ENCODE measurements at places on chromosomes 3 and 15.

DNA sequence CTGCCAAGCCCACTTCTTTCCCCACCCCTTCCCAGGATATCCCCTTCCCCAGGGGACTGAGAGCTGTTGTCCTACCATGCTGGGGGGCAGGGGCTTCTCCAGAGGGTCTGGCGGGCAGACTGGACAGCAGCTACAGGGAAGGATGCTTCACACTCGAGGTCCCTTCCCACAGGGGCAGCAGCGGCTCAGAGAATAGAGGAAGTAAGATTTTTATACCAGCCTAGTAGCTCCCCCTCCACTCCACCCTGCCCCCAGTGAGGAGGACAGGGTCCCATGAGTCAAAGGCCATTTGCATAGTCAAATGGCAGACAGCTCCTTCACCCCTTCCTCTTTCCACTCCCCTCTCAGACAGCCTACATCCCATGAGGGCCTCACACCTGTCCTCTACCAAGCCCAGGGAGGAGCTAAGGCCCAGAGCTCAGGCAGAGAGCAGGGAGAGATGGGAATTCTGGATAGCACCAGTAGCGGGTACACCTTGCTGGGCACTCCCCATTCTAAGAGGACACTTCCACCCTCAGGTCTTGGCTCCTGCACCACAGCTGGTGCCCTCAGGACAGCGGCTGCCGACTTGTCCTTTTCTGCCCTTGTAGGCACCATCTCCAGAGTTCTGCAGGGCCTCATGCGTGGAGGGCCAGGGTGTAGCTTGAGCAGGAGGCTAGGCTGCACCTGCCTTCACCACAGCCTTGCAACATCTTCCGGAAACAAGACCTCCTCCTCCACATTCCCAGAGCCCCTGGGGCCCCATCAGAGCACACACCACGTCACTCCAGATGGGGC is at the start of gene TLR9:
TLR9 (minus strand) TSS at position 194 of the 777 bp plus-strand sequence; CDS start at position 78, 116 bp downstream.
- peak; percentile 52 for DNase-seq

GRCh38 chr3:127851899-127852298 is 29.6 kb upstream of the MGLL start:
- no peak for DNase-seq

- DNase-seq, result no peak
Observed at GRCh38 chr3:18660059-18660458, 234.9 kb upstream of the SATB1 start.

GRCh38 chr15:81432179-81432578 is 58.2 kb upstream of the TMC3 start:
- no peak for DNase-seq

GRCh38 chr3:124837065-124837464 is 50.1 kb downstream of the ITGB5 start:
- no peak for DNase-seq

DNA sequence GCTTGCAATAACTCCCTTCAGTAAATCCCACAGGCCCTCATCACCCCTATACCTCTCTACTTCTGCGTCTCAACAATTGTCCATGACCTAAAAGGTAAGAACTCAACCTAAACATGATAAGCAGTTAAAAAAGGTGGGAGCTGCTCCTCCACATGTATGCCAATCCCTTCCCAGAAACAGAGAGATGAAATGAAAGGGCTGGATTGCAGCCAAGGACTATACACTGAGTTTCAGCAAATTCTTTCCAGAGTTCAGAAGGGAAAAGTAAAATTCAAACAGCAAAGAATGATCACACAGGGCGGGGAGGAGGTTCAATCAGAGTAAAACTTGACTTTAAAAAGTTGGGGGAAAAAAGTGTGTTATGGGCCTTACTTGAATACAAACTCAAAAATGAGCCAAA is 27.5 kb downstream of the PLOD2 start:
- no peak for DNase-seq

GRCh38 chr3:14403619-14404155 is 1.3 kb downstream of the SLC6A6 start:
- DNase-seq, result no peak

GRCh38 chr15:75107908-75108838 is 84.8 kb downstream of the PPCDC start:
- DNase-seq, result peak; percentile 74

DNA sequence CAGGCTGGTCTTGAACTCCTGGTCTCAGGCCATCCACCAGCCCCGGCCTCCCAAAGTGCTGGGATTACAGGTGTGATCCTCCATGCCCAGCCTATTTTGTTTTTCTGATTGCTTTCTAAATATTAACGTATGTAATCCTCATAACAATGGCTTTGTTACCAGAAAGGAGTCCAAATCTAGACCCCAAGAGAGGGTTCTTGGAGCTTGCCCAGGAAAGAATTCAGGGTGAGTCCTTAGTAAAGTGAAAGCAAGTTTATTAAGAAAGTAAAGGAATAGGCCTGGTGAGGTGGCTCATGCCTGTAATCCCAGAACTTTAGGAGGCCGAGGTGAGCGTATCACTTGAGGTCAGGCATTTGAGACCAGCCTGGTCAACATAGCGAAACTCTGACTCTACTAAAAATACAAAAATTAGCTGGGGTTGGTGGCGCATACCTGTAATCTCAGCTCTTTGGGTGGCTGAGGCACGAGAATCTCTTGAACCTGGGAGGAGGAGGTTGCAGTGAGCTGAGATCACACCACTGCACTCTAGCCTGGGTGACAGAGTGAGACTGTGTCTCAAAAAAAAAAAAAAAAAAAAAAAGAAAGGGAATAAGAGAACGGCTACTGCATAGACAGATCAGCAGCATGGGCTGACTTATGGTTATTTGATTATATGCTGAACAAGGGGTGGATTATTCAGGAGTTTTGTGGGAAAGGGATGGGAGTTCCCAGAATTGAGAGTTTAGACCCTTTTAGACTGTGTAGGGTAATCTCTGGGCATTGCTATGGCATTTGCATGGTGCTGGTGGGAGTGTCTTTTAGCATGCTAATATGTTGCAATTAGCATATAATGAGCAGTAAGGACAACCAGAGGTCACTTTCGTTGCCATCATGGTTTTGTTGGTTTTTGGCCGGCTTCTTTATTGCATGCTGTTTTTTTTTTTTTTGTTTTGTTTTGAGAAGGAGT is 36.1 kb downstream of the TYRO3 start:
- DNase-seq, result no peak

DNA sequence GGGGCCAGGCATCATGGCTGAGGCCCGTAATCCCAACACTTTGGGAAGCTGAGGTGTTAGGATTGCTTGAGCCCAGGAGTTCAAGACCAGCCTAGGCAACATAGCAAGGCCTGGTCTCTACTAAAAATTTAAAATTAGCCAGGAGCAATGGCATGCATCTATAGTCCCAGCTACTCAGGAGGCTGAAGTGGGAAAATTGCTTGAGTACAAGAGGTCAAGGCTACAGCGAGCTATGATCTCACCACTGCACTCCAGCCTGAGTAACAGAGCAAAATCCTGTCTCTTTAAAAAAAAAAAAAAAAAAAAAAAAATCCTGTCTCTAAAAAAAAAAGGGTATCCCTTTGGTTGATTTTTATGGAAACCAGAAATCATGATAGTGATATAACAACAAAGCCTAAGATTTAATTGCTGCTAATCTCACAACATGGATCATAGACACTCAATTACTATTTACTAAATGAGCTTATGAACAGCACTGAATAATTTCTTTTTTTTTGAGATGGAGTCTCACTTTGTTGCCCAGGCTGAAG is 12.1 kb downstream of the PCLAF start:
- DNase-seq, result no peak

- DNase-seq, result no peak
Observed at GRCh38 chr15:35062738-35063099, 22.4 kb downstream of the NANOGP8 start.

DNA sequence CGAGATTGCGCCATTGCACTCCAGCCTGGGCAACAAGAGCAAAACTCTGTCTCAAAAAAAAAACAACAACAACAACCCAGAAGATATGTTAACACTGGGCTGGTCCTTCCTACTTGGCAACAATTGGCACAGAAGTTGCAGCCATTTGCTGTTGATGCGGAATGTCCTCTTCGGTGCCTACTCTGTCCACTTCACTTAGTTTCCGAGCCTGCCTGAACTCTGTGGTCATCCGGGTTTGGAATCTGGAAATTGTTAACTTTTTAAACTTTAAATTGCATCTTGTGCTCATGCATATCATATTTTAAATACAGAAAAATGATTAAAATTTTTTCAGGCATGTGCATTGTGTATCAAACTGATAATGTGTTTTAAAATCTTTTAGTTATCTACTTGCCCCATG is 81.5 kb downstream of the FNDC3B start:
- DNase-seq, result no peak

- no peak for DNase-seq
Observed at GRCh38 chr3:168988853-168989252, 674.7 kb downstream of the MECOM start.

GRCh38 chr3:58003093-58003492 is 5.1 kb upstream of the FLNB start:
- no peak for DNase-seq

DNA sequence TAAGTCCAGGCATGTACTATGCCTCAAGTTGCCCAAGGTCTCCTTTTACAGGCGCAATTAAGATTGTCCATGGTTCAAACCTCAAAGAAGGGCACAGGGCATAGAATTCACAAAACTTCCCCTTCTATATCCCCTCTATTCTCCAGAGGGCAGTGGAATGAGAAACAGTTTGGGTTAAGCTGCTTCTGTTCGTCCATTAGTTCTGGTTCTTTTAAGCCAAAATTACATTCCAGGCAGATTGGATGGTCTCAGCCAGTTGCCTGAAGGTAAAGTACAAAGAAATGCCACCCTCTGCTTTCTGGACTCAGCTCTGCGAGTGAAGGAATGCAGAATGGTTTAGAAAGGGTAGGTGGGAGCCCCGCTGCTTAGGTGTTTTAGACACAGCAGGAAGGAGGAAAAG is 200.7 kb downstream of the GREM1 start:
- no peak for DNase-seq

DNA sequence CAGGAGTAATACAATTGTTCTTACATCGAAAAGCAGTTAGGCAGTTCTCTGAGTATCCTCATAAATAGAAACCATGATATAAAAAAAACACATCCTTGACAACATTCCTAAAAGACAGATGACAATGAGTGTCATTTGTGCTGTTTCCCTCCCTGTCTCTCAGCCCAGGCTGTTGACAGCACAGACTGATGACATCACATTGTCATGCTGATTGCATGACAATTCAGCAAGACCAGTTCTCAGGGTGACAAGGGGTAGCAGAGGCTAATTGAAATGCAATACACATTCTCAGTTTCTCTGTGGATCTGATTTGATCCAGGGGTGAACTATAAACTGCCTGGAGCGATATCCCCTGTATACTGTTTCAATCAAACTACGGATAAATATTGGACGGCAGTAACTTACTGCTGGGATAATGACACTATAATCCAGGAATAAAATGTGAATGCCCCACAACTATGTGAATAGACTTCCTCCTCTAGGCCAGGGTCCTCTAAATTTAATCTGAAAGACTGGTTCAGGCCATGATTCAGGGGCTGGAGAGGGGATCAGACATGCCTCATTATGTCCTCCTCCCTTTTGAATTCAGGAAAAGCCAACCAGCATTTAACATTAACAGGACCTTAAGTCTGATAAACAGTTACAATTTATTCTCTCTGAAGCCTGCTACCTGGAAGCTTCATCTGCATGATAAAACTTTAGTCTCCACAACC is 16.7 kb upstream of the EIF1B start:
- DNase-seq, result no peak

DNA sequence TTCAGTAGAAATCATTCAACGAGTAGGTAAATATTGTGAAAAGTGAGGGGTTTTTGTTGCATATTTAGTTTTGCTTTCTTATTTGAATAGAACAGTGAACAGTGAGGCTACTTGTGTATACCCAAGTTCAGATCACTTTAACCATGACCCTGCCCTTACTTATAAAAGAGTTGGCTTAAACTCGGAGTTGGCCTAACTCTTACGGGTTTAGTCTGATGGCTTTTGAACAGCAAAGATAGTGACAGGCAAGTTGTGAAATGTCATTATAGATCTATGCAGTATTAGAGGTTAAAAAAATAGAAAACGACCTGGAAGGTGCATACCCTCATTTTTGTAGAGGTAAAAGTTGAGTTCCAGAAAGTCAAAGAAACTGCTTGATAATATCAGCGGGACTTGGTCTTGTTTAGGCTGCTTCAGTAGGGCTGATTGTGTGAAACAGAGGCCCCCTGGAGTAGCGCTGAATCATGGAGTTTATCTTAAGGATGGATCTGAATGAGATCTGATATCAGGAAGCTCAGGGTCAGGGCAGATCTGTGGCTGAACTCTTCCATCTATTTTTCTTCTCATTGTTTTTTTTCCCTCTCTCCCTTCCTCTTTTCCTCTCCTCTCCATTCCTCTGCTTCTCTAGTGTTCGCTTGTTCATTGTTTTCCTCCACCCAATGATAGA is 359.8 kb downstream of the LPP start:
- DNase-seq, result no peak

DNA sequence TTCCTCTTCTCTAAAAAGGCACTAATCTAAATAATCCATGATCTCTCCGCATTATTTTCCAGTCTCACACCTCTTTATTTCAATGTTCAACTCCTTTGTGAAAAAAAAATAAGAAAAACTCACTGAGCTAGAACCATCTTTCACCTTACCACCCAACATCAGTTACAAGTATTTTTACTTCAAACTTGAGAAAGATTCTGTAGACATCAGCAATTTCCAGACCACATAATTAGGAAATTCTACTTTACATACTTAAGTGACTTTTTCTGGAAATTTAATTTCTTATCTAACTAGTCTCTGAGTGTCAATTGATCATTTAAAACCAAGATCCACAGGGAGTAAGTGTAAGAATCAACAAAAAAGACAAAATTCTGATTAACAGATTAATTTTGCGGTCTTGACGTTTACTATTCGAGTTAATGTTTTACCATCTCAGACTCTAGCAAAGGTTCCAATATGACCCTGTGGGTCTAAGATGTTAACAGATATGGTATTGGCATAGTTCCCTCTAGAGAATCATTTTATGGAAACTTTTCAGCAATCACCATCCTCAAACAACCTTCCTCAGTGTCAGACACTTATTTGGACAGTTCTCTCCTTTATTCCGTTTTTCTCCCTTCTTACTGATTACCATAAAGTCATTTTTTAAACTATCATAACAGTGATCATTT is 5.1 kb downstream of the ATP13A3 start:
- no peak for DNase-seq

DNA sequence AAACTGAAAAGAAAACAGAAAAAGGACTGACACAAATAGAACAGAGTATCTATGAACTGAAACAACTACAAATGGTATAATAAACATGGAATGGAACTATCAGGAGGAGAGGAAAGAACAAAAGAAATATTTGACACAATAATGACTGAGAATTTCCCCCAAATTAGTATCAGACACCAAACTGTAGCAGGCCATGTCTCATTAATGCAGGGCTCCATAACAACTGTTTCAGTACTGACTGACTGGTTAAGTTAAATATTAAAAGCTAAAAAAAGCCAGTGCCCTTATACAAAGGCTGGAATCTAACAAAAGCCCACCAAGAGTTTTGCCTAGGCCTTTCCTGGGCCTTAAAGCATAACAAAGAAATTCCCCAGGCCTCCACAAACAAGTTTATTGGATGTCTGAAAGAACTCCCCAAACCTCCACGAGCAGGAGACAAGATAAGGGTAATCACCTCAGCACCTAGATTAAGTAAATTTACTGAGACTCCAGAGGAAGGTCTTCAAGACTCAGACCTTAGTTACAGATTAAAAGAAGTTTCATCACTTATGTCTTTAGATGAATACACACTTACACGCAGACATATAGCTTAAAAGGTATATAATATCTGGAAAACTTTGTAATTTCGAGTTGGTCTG is 45.7 kb downstream of the KPNA1 start:
- no peak for DNase-seq

- no peak for DNase-seq
Observed at GRCh38 chr3:135565546-135565945, 400.0 kb upstream of the PPP2R3A start.

GRCh38 chr3:71066849-71067261 is 516.7 kb downstream of the FOXP1 start:
- DNase-seq, result no peak

- DNase-seq, result no peak
Observed at GRCh38 chr3:61809879-61810278, 248.5 kb downstream of the PTPRG start.
